Activated effector memory CD4-positive, alpha-beta T cell treated with Interleukin-2 at 50 U/mL for 16 hours (primary cell): ENCODE measurements at places on chromosomes 3 and 15.

GRCh38 chr15:96303503-96304056 is 26.9 kb upstream of the NR2F2 start:
- DNase-seq, result no peak

DNA sequence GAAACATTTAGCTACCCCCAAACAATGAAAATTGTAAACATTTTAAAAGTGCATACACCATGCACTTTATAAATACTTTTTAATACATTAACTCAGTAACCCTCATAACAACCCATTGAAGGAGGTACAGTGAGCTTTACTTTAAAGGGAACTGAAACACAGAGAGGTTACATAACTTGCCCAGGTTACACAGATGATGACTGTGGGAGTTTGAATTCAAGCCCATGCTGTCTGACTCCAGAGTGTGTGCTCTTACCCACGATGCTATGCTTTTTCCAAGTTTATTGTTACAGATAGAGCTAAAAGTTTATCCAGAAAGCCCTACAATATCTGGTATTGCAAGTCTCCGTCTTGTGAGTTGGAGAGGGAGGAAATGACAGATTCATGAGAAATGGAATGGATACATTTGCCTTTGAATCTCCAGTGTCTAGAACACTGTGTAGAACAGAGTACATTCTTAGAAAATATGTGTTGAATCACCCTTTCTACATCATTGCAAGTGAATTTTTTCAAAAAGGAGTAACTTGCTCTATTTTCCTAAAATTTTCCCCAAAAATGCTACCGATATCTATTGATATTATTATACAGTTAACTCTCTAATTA is 428.3 kb downstream of the NAALADL2 start:
- DNase-seq, result no peak

- no peak for DNase-seq
These were observed 2.3 kb downstream of the B4GALT4 start for GRCh38 chr3:119238363-119238762.

DNA sequence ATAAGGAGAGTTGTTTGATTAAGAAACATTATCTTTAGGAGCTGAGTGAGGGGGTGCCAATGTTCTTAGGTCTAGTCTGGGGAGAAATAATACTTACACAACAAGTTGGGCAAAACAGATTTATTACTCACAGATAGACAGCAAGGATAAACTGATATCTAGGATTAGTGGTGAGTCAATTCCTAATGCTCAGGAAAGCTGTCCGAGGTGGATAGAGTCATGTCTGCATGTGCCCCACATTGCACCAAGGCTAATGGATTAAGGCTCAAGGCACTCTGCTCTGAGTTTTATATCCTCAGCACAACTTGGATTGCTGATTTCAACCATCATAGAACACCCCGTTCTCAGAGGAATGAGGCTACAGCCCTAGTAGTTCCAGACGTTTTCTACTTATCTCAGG is 1042.3 kb downstream of the OTOL1 start:
- no peak for DNase-seq

GRCh38 chr3:63980019-63980418 is 43.3 kb downstream of the PSMD6 start:
- DNase-seq, result no peak

- DNase-seq, result no peak
These were observed 5.3 kb downstream of the SNUPN start for GRCh38 chr15:75620058-75620820.

DNA sequence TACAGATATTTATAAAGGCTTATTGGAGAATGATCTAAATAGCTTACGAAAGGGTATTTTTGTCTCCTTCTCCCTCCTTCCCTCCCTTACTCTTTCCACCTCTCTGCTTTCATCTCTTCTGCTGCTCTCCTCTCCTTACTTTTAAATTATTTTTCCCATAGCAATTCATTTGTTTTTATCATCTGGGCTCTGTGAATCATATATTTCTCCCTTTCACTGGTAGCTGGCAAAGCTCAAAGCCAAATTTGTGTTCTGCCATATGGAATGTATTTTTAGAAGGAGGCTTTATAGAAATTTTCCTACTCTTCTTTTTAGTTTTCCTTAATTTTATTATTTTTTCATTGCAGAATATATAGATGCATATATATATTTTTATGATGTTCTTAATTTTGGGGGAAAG is 385.8 kb downstream of the C3orf38 start:
- no peak for DNase-seq

GRCh38 chr3:16200411-16200810 is 25.9 kb downstream of the GALNT15 start:
- no peak for DNase-seq

DNA sequence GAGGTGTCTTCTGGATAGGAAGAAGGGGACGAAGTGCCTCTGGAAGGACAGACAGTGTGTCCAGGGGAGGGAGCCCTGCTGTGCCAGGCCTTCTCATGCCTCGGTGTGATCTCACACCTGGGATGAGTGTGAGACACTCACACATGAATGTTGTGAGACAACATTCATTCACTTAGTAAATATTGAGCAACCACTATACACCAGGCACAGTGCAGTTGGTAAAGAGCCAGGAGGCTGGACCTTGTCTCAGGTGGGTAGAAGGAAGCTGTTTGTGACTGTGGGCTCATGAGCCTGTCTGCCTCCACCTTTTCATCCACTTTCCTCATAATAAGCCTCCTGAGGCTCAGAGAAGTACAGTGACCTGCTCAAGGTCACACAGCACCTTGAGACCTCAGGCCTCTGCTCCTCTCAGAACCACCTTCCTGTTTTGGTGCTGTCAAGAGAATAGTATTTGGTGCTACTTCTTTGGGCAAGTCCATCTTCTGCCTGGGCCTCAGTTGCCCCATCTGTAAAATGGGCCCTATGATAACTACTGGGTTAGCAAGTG is 20.9 kb downstream of the SLC6A6 start:
- DNase-seq, result no peak

DNA sequence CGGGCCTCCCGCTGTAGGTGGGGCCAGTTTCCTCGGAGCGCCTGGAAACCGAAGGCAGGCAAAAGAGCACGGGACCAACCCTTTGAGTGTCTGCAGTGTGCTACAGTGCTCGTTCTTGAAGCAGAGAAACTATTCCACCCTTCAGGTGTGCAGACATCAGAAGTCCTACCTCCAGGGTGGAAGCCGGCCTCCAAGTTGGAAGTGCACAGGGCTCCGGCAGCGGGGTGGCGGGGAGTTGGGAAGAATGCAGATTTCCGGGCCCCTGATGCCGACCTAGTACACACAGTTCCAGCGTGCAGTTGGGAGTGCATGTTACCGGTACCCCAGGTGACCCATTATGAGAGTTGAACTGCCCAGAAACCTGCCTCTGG is 3.0 kb downstream of the KLF13 start:
- DNase-seq, result no peak

GRCh38 chr3:61701011-61701410 is 139.6 kb downstream of the PTPRG start:
- DNase-seq, result no peak

DNA sequence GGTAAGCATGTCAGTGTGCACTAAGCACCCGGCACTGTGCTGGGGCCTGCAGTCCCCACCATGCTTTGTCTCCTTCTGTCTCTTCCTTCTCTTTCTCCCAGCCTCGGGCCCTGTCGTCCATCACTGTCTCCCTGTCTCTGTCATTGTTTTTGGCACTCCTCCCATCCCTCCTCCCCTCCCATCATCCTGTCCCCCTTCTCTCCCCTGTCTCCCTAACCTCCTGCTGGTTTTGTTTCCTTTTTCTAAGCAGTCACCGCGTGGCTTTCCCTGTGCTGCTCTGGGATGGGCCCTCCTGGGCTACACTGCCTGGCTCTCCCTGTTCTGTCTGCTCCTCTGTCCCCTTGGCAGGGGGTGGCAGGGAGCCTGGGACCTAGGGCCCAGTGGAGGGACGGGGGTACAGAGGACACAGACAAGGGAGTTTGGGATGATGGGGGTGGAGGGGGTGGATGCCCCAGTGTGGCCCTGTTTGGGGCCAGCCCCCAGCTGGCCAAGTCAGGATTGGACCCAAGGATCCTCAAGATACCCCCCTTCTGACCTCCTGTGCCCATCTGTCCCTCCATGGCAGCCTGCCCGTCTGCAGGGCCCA is 5.7 kb downstream of the CHST13 start:
- no peak for DNase-seq

- no peak for DNase-seq
These were observed 54.4 kb downstream of the ULK4 start for GRCh38 chr3:41907330-41908073.

DNA sequence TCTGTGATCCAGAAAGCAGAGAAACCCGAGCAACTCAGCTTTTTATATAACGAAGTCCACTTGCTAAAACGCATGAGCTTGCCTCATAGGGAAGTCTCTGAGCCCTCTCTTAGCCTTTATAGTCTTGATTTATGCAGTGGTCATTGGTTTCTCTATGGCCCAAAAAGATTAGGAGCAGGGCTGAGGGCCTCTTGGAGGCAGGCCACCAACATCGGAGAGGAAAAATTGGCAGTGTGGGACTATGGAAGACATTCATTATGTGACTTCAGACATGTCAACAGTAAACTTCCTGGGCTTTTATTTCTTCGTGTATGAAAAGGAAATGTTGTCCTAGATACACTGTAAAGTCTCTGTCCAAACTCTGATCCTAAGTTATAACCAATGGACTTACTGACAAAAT is 13.5 kb downstream of the RAB8B start:
- no peak for DNase-seq

DNA sequence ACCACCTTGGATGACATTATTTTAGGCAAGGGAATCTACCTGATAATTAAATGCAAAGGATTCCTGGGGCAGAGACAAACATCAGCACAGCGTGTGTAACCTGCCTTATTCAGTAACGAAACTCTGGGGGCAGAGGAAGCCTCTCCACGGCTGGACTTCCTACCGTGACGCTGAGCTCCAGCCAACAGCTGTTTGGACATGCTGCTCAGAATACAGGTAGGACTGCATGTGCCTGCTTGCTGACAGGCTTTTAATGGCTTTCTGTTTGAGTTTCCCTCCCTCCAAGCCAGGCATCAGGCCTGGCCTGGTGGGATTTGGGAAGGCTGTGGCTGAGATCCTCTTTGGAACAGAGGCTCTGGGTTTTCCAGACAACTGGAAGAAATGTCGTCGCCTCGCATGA is 150.6 kb downstream of the ADAMTS17 start:
- no peak for DNase-seq

GRCh38 chr15:72588096-72588495 is 66.4 kb upstream of the GOLGA6B start:
- DNase-seq, result no peak

GRCh38 chr3:123310741-123311140 is 109.0 kb downstream of the SEC22A start:
- DNase-seq, result no peak

- DNase-seq, result no peak
These were observed 541.0 kb upstream of the NAALADL2 start for GRCh38 chr3:174318181-174318580.

DNA sequence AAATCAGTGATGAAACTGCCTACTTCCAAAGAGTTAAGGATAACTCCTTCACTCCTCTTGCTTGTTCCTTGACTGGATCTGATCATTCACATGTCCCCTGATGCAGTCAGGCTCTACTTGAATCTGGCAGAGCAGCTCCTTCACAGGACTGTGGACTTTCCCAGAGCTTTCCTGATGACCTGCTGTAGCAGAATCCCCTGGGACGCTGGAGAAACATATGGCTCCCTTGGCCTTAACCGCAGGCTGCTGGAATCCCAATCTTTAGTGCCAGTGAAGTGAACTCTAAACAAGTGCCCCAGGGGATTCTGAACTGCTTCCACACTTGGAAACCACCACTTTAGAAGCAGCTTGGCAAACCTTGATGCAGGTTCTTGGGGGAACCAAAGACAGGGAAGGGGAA is 217.8 kb downstream of the CHST2 start:
- DNase-seq, result no peak
